ENCODE measurements at places on chromosomes 5 and 9. TPM values are rescaled to one million over a fixed set of nuclear protein-coding genes. Genes with fewer than 3 reads are reported as not detected.

GRCh38 chr5:164346785-164347630 lies 841.6 kb downstream of the MAT2B start:
- H3K27ac ChIP-seq: no peak overlapping the region
- H3K4me3 ChIP-seq: no peak overlapping the region
- no peaks in the 10 kb centered on the region for H3K4me1 ChIP-seq
- no peak for DNase-seq
- H3K27me3 ChIP-seq: no peaks in the 10 kb centered on the region
- no peaks in the 10 kb centered on the region for H3K36me3 ChIP-seq

DNA sequence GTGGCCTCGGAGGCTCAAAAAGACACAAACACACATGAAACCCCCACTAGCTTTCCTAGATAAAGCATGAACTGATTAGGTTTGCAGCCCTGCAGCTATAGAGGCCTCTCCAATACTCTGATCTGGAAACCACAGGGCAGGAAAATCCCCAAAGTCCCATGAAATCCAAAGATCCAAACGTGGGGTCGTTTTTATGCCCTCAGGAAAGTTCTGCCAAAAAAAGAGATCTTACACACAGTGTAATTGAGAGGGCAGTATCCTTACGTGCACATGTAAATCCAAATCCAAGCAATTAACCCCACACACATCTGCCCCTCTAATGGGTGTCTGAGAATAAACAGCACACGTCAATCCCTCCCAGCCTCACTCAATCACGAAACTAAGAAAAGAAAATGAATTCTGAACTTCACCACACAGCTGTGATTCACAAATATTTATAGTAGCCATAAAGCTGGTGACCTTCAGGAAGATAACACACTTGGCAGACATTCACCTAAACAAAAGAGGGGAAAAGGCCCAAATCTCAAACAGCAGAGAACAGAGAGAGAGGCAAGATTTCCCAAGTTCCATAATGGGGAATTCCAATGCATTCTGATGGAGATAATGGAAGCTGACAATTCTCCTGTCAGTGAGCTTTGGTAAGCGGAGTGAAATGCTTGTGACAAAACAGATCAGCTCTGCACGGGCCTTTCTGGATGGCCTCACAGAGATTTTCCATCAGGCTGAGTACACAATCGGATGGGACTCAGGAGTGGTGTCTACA lies 114.2 kb downstream of the SEMA5A start:
- no peaks in the 10 kb centered on the region for H3K4me1 ChIP-seq
- no peaks in the 10 kb centered on the region for H3K27me3 ChIP-seq
- no peak overlapping the region for H3K4me3 ChIP-seq
- H3K27ac ChIP-seq: no peak overlapping the region

DNA sequence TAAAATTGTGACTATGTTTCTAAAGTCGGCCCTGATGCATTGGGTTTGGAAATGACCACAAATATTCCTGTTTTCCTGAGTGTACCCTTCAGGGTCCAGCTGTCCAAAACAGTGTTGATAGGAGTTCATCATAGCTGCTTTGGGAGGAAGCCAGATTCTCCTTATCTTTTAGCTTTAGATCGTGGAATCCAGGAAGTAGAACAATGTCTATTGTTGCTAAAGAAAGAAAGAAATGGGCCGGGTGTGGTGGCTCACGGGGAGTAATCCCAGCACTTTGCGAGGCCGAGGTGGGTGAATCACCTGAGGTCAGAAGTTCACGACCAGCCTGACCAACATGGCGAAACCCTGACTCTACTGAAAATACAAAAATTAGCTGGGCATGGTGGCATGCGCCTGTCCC lies 9.5 kb downstream of the CAVIN4 start:
- no peak overlapping the region for H3K27ac ChIP-seq
- peak overlapping the region; percentile 19 for H3K4me3 ChIP-seq
- no peaks in the 10 kb centered on the region for H3K36me3 ChIP-seq
- no peaks in the 10 kb centered on the region for H3K27me3 ChIP-seq
- H3K4me1 ChIP-seq: peaks cover 34% of the 10 kb centered on the region

- H3K36me3 ChIP-seq: no peaks in the 10 kb centered on the region
- no peaks in the 10 kb centered on the region for H3K27me3 ChIP-seq
- no peak overlapping the region for H3K4me3 ChIP-seq
- no peak overlapping the region for H3K27ac ChIP-seq
- DNase-seq: no peak
- H3K4me1 ChIP-seq: no peaks in the 10 kb centered on the region
These were observed 455.0 kb upstream of the FTMT start for GRCh38 chr5:121396716-121397115.

DNA sequence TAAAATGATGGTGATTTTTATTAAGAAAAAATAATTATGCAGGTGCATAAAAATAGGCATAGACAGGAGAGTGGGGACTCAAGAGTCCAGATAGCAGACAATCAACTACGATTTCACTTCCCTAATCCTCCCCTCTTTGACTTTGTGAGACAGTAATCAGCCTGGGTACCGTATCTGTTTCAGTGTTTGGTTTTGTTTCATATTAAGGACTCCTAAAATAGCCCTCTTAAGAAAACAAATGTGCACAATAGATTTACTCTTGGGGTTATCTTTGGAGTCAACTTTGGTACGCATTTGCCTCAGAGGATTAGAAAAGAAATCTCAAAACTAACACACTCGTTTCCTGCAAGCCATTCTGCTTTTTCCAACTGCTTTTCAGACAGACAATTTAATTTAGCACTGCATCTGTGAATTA lies 96.3 kb downstream of the ZNF608 start:
- H3K4me3 ChIP-seq: no peak overlapping the region
- H3K27ac ChIP-seq: no peak overlapping the region
- no peaks in the 10 kb centered on the region for H3K36me3 ChIP-seq
- no peaks in the 10 kb centered on the region for H3K27me3 ChIP-seq
- no peak for DNase-seq

- no peak for DNase-seq
- H3K27me3 ChIP-seq: no peaks in the 10 kb centered on the region
- no peaks in the 10 kb centered on the region for H3K4me1 ChIP-seq
- H3K27ac ChIP-seq: no peak overlapping the region
- no peak overlapping the region for H3K4me3 ChIP-seq
These were observed 917.6 kb upstream of the DMAC1 start for GRCh38 chr9:8717146-8717545.

DNA sequence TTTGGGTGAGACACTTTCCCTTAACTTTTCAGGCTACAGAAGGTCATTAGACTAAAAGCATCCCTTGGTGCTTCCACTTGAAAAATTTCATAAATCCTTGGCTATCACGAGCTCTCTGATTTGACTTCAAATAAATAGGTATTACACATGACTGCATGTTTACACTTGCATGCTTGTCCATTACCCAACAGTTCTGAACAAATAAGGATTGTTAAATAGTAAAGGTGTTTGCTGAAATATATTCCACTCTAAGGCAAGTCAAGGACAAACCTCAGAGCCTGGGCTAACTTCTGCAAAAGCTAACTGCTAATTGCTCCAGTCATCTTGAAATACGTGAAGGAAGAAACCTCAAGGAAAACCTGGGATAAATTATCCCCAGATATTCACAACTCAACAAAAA lies 14.5 kb downstream of the FBXW2 start:
- DNase-seq: no peak
- no peaks in the 10 kb centered on the region for H3K27me3 ChIP-seq
- H3K4me3 ChIP-seq: no peak overlapping the region
- H3K36me3 ChIP-seq: peaks cover 21% of the 10 kb centered on the region
- H3K27ac ChIP-seq: no peak overlapping the region
- H3K4me1 ChIP-seq: no peaks in the 10 kb centered on the region

Gene ANKRD34B
- not detected for total RNA-seq

Gene ARL14EPL
- 22.9 TPM for total RNA-seq
